ENCODE measurements at places on chromosomes 7 and 10.

DNA sequence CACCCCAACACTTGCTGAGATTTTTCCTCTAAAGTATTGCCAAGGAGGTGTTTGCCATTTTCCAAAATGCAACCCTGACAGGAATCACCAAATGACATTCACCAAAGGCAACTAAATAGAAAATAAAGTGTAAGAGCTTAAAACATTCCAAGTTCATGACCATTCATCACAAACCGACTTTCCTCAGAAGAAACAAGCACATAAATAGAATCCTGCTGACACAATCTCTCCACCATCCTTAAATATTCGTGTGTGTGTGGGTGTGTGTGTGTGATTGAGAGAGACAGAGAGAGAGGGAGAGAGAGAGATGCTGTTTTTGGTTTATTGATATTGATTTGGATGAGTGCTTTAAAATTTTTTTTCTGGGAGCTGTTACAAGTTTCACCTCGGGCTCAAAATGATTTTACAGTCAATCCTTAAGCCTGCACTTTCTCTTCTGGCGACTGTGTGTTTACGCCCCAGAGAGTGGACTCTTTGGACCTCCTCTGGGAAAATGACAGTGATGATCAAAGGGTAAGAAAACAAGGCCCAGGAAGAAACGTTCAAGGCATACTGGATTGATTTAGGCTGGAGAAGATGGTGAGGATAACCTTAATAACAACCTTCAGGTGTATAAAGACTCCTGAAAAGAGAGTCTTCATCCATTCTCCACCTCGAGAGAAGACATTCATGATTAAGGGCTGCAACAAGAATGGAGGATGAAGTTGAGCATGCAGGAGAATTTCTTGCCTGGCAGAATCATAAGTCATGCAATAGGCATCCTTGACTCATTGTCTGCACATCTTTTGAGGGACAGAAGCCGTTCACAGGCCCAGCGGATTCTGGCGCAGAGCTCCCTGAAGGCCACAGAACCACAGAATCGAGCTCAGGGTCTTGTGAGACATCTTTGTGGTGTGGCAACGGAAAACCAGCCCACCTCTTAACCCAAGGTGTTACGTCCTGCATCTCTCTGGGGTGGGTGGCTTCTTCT lies 104.4 kb upstream of the FGFR2 start:
- DNase-seq = no peak

DNA sequence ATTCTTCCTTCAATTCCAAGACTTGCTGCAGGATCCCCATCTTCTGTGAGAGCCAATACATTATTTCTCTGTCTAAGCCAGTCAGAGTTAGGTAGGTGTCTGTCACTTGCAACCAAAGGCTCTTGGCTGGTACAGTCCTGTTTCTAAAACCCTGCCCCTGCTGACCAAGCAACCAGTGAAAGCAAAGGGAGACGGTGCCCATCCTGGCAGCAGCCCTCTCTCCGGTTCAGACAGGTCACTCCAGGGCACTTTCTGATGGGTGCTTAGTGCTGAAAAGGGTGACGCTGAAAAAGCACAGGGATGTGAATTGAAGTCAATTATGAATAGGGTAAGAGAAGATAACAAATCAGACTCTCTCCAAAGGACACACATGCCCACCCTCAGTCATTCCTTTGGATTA lies 37.5 kb downstream of the SPOCK2 start:
- no peak for DNase-seq

DNA sequence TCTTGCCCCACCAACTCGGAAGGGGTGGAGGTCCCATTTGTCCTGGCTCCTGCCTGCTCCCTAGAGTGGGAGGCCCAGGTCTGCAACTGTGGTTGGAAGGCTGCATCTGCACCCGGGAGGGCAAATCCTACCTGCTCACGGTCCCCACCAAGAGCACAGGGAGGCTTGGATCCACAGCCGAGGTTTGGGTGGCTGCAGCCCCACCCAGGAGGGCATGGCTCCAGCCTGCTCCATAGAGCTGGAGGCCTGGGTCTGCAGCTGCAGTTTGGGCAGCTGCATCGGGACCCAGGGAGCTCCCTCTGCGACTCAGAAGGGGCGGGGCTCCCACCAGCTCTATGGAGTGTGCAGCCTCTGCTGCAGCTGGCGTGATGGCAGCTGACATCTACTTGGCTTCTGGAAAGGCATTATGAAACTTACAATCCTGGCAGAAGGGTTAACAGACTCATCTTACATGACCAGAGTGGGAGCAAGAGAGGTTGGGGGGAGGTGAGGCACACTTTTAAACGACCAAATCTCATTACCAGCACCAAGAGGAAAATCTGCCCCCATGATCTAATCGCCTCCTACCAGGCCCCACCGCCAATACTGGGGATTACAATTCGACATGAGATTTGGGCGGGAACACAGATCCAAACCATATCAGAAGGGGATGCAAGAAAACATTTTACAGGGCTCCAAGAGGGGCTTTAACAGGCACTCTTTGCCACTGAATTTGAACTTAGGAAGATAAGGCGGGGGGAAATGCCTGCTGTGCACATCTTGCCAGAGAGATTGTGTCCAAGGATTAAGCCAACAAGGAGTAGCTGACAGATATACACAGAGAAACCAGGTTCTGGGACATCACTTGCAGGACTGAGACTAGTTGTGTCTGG lies 8.2 kb upstream of the BLVRA start:
- DNase-seq = no peak

DNA sequence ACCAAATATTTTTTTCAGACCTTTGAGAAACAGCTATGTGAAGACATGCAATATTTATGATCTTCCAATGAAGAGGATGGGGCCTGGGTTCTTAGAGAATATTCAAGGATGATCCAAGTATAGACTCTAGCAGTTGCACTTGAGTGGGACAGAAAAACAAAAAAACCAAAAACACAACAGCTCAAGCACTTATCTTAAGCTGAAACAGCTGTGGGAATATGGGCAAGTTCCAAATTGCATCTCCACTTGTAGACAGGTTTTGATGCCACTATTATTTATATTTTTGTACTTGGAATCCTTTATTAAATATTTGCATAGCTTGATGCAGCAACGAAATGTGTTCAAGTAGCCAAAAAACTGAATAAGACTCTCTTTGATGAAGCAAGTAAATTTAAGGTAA lies 2.2 kb upstream of the PDK4 start:
- DNase-seq = no peak

GRCh38 chr7:86920154-86920553 lies 139.3 kb downstream of the ELAPOR2 start:
- DNase-seq = no peak

DNA sequence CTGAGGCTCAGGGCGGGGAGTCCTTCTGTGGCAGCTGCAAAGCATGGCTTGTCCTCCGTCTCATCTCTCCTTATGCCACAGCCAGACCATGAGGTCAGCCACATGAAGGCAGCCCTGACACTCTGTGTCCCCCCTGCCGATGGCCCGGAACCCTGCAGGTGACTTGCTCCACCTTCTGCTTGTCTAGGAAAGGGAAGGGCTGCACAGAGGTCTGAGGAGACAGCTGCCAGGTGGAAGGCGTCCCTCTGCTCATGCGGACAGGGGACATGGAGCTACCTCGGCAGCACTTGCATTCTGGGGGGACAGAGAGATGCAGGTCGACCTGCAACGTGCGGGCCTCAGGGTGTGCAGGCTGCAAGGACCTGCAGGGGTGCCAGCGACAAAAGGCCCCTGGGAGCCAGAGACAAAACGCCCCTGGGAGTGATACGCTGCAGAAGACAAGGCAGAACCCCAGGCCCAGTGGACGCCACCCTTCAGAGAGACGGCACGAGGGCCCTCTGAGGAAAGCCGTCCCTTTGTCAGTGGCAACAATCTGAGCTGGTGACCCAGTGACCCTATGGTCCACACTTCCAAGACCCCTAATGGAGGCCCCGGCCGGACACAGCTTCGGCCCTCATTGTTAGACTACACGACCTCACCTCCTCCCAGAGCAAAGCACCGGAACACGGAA lies 205.2 kb upstream of the PPP2R2D start:
- DNase-seq = peak; percentile 64

DNA sequence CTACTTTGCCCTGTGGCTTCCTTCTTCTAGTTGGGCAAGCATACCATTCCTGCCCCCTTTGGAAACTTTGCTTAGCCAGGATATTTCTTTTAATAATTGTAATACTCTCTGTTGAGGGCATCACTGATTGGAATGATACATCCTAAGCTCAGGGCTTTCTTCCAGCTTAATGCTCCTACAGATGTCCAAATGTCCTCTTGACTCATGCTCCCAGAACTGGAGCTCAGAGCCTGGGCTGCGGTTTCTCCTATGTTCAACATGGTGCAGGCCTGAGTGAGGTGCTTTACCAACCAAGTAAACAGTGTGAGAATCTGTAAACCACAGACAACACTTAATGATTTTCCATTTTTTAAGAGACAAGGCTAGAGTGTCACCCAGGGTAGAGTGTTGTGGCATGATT lies 108.6 kb downstream of the LRRC4 start:
- DNase-seq = no peak

DNA sequence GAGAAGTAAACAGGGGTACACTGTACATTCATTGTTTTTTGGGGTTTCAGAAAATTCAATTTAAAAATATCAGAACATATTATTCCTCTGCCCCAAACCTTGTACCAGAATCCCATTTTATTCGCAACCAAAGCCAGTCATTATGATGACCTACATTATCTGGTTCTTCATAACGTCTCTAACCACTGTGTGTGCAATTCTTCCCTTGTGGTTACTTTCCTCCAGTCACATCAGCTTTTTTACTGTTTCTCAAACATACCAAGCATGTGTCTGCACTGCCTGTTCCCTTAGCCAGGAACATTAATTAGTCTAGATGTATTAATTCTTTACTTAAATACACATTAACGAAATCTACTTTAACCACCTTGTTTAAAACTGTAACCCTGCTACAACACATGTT lies 64.8 kb downstream of the THSD7A start:
- no peak for DNase-seq

GRCh38 chr10:75187961-75188426 lies 22.6 kb upstream of the VDAC2 start:
- no peak for DNase-seq

GRCh38 chr7:97019710-97020225 lies 4.9 kb downstream of the DLX5 start:
- no peak for DNase-seq

DNA sequence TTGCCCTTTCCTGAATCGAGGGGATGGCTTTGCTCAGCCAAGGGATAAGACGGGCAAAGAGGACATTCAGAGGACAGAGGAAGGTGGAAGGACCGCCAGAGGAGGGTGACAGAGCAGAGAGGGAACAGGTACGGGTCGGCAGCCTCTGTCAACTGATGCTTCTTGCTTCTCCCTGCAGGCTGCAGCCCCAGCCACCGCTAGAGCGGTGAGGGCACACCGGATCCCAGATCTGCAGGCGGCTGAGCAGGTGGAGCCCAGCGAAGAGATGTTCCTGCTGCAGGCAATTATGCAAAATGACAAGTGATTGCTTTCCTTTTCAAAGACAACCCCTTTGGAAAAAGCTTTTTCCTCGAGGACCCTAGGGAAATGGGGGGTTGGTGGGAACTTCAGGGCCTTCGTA lies 181.9 kb upstream of the ANKRD30A start:
- no peak for DNase-seq

DNA sequence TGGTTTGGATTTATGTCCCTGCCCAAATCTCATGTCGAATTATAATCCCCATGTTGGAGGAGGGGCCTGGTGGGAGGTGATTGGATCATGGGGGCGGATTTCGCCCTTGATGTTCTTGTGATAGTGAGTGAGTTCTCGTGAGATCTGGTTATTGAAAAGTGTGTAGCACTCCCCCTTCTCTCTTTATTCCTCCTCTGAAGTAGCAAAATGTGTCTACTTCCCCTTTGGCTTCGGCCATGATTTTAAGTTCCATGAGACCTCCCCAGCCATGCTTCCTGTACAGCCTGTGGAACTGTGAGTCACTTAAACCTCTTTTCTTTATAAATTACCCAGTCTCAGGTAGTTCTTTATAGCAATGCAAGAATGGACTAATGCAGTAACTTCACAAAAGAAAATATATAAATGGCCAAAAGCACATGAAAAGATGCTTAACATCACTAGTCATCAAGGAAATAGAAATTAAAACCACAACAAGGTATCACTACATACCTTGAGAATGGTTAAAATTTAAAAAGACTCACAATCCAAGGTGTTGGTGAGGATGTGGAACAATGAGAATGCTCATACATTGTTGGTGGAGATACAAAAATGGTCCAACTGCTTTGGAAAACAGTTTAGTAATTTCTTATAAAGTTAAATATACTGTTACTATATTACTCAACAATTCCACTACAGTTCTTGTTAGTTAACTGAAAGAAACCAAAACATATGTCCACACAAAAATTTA lies 218.7 kb downstream of the SNX10 start:
- no peak for DNase-seq

DNA sequence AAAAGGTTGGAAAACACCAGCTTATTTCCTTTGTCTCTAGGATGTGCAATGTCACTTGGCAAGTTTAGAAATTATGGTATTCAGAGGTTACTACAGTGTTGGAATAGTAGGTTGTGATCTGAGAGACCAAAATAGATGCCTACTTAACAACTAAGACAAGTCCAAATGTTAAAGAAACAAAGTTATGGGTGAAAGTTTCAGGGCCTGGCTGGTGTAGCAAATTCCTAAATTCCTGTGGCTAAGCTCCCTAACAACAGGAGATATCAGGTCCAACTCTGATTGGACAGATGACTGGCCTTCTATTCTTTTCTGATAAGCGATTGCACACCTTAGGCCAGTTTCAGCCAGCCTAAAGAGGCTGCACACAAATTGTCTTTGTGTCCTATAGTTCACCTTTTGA lies 873.5 kb downstream of the REEP3 start:
- DNase-seq = no peak

DNA sequence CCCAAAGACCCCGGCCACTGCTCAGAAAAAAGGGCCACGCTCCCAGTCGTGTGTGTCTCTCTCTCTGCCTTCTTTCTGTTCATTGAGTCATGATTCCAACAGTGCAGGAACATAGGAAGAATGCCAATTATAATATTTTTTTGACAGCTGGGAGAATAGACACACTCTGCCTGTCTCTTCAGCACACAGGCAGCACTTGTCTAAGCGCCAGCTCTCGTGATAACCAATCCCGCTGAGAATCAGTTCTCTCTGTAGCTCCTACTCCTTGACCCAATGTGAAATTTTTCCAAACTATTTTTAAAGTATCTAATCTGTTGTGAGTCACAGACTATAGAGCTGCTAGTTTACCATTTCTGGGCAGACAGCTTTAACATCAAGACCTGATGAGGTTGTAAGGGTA lies 145.7 kb upstream of the RHEB start:
- DNase-seq = peak; percentile 44

DNA sequence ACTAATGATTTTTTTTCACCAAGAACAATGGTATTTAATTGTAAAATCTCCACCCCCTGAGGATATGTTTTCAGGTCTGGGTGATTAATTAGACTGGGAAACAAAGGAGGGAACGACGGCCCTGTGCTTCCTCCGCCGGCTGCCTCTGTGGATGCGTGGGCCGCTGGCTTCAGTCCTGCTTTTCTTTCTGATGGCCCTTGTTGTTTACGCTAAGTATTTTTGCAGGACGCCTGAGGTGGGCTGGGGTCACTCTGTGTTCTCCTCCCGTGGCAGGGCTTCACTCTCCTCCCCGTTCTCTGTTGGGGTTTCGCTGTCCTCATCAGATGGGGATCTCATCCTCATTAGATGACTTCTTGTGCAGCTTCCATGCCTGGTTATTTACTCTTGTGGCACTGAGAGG lies 5.2 kb upstream of the ACBD5 start:
- no peak for DNase-seq

GRCh38 chr7:131385039-131385605 lies 57.4 kb downstream of the MKLN1 start:
- DNase-seq = no peak

- no peak for DNase-seq
These were observed 42.6 kb downstream of the OTUD1 start for GRCh38 chr10:23481363-23481961.
